Lung microvascular endothelial cell (primary cell): ENCODE measurements at places on chromosomes 6 and 20. TPM values are rescaled to one million over a fixed set of nuclear protein-coding genes. Genes with fewer than 3 reads are reported as not detected.

- no peak for DNase-seq
Measured at GRCh38 chr20:21714297-21715192, 9.1 kb downstream of the PAX1 start.

The SMIM13 gene
- 9.6 and 12.7 TPM in 2 replicates for total RNA-seq

The PXDC1 gene
- 45.1 and 103 TPM in 2 replicates for total RNA-seq

- peak; percentile 13 for DNase-seq
Measured at GRCh38 chr20:2210646-2211552, 84.9 kb upstream of the TGM3 start.

- DNase-seq: no peak
Measured at GRCh38 chr20:20887593-20888265, 175.3 kb upstream of the RALGAPA2 start.

DNA sequence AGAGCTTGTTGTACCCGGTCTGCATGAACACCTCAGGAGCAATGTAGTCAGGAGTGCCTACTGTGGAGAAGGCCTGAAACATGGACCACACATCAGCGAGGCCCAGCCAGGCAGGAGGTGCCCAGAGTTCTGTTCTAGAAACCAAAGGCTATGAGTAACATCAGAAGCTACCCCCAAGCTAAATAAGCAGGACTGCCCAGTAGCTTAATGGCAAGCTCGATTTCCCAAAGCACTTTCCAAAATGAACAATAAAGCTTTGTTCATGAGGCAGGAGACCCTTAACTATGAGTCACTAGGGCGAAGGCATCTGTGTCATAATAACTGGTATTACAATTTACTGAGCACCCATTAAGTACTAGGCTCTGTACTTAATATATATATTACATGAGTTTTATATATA, 47.4 kb downstream of the STK38 start:
- DNase-seq: no peak

GRCh38 chr20:48210111-48211027, 425.1 kb upstream of the SULF2 start:
- DNase-seq: no peak

GRCh38 chr6:113381959-113382358, 475.2 kb upstream of the MARCKS start:
- peak; percentile 88 for DNase-seq

DNA sequence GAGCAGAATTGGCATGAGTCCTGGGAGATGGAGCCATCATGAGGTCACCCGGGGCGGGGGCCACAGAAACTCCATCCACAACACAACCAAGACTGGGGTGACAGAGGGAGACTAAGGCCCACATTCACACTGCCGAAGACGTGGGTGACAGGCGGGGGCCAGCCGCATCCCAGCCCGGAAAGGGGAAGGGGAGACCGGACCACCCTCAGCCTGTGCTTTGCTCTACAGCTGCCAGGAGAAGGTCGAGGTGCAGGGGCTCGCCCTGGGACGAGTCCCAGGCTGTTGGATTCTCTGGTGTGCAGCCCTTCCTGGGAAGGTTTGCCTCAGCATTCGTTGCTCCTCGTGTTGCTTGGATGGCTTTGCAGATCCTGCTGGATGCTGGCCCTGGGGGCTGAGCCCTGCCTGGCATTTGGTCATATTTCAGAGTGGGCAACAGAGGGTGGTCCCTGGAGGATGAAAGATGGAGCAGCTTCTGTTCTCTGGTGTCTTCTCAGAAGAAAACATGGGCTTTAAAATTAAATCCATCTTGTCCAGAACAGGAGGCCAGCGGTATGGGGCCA, 328.9 kb downstream of the TAF4 start:
- no peak for DNase-seq

DNA sequence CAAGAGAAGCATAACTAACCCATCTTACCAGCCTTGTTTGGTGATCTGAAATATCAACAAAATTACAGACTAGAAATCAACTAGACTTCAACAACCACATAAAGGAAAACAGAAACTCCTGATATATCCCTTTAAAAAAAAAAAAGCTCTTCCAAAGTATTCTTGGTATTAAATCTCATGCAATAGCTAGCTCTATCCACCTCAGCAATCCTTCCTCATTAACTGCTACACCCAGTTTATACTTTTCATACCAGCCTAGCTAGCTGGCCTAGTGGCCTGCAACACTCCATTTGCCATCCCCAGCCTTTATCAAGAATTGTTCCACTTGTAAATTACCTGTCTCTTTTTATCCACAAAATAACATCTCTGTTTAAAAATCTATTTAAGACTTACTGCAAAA, 69.0 kb downstream of the BACH2 start:
- DNase-seq: no peak

DNA sequence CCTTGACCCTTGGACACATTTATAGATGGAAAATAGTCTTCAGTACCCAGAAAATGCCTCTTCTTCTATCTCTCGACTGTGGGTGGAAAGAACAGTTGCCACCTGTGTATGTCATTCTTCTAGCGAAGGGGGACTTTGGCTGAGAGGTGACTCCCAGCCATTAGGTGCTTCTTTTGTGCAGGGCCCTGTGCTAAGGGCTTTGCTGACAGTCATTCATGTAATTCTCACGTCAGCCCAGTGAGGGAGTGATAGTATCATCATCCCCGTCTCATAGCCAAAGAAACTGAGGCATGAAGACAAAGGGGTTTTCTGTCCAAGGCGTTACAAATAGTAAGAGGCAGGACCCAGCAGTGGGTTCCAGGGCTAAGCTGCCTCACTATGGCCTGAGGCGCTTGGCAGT, 160.8 kb downstream of the SCML4 start:
- DNase-seq: no peak

DNA sequence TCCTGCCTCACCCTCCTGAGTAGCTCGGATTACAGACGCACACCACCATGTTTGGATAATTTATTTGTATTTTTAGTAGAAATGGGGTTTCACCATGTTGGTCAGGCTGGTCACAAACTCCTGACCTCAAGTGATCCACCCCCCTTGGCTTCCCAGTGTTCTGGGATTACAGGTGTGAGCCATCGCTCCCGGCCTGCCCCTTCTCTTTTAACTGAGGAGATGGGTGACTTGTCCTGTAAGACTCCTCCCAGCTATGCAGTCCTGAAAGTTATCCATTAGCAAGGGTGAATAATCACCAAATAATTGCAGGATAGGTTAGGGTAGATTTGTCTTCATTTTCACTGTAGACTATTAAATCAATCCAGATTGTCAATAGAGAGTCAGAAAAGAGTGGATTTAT, 40.5 kb upstream of the JARID2 start:
- no peak for DNase-seq

The FKBP1A gene
- 263 and 278 TPM in 2 replicates for total RNA-seq

GRCh38 chr6:158815379-158815724, 3.8 kb downstream of the EZR start:
- no peak for DNase-seq

DNA sequence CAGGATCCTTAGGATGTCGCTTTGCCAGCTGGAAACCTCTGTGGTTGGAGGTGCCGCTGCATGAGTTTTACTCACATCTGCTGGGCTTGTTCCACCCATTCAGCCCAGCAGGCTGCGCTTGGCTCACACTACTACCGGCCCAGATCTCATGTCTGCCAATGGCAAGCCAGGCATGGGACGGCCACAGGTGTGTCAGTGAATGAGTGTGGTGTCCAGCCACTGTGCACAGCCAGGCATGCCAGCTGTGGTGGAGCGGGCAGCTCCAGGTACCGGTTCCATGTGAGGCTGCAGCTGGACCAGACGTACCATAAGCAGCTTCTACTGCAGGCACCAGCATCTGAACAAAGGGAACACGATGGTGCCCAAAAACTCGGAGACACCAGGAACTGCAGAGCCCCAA, 33.1 kb upstream of the ASF1A start:
- DNase-seq: no peak

DNA sequence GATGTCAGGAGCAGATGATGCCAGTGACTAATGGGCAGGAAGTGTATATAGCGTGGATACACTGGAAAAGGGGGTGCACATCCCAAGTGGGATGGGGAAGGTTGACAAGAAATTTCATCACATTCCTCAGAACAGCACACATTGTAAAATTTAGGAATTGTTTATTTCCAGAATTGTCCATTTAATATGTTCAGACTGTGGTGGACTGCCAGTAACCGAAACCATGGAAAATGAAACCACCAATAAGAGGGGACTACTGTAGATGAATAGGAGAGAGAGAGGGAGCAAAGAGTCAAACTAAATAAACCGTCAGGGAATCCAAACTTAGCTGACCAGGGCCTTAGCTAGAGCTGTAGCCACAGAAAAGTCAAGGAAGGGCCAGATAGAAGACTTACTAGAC, 164.4 kb upstream of the PRDM1 start:
- DNase-seq: no peak

The LY6G6C gene
- not detected in 2 replicates for total RNA-seq

DNA sequence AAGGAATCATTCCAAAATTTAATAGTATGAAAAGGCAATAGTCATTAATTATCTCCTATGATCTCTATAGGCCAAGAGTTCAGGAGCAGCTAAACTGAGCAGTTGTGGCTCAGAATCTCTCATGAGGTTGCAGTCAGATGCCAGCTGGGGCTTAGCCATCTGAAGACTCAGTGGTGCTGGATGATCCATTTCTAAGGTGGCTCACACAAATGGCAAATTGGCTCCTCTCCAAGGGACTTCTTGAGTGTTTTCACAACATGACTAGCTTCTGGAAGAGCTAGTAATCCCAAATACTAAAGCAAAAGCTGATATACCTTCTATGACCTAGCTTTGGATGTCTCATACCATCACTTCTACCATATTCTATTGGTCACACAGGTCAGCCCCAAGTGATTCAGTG, 104.2 kb downstream of the HAO1 start:
- DNase-seq: no peak

DNA sequence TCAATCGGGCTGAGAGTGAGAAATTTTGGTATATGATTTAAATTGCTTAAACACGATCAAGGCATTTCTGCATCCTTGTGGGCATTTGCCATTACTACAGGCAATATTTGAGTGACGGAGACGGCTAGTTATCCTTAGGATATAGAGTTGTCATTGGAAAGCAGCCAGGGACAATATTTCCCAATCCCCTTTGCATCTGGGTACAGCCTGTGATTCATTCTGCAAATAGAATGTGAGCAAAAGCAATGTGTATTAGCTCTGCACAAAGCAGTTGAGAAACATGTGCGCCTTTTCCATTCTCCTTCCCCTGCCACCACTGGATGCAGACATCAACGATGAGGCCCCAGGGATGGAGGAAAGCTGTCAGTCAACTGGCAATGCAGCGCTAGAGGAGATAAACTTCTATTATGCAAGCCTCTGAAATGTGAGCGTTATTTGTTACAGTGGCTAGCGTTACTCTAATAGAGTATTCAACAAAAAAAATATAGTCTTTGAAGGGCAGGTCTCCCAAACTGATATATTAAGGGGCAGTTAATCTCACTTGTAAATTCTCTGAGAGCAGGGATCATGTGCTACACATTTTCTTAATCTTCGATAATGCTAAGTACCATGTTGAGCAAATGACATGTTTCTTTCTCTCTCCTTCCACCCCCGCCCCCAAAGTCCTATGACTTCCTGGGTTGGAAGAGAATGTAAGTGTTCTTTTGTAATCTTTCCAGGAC, 37.1 kb upstream of the NCOA3 start:
- peak; percentile 92 for DNase-seq

DNA sequence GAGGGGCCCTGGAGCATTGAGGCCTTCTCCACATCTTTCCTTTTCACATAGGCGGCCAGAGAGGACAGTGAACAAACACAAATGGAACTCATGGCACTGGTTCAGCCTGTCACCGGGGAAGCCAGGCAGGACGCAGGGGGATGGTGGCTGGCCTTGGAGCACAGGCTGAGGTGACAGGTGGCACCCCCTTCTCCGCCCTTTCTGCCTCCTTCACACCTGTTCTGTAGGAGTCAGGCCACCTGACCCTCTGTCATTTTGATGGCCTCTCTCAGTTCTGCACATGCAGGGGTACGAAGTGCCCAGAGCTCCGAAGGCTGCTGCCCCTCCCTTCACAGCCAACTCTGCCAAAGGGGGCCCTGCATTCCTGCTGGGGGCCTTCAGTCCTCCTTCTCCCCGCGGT, 60.8 kb downstream of the CD40 start:
- DNase-seq: no peak

DNA sequence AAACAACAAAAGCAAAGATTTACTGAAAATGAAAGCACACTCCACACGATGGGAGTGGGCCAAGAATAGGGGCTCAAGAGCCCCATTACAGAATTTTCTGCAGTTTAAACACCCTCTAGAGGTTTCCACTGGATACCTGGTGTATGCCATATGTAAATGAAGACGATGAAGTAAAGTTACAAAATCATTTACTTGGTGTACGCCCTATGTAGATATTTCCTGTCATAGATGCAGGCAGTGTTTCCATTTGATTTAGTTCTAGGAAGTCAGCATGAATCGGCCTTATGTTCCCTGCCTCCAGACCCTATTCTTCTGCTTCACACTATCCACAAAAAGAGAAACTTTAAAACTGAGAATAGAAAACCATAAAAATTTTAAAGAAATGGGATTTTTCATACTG, 404.4 kb upstream of the GJE1 start:
- peak; percentile 20 for DNase-seq

DNA sequence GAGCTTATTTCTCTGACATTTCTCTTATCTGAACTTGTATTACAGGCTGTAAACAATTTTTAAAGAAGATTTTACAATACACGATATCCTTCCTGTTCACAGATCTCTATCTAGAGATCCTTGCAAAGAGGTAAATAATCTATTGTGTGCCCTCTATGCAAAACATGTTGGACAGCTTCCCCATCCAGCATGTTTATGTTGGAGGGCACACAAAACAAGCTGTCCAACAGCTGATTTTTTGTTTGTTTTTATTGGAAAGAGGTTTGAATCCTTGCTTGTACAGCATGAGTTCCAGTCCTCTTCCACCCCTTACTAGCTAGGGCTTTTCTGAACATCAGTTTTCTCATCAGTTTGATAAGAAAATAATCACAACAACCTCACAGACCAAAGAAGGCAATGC, 62.3 kb upstream of the SYNDIG1 start:
- no peak for DNase-seq

GRCh38 chr6:36277946-36278470, 8.1 kb downstream of the PNPLA1 start:
- no peak for DNase-seq

The BPIFB4 gene
- not detected in 2 replicates for total RNA-seq

The AVP gene
- not detected in 2 replicates for total RNA-seq

- no peak for DNase-seq
Measured at GRCh38 chr6:105781248-105781647, 304.9 kb upstream of the PRDM1 start.

The LGSN gene
- not detected in 2 replicates for total RNA-seq

DNA sequence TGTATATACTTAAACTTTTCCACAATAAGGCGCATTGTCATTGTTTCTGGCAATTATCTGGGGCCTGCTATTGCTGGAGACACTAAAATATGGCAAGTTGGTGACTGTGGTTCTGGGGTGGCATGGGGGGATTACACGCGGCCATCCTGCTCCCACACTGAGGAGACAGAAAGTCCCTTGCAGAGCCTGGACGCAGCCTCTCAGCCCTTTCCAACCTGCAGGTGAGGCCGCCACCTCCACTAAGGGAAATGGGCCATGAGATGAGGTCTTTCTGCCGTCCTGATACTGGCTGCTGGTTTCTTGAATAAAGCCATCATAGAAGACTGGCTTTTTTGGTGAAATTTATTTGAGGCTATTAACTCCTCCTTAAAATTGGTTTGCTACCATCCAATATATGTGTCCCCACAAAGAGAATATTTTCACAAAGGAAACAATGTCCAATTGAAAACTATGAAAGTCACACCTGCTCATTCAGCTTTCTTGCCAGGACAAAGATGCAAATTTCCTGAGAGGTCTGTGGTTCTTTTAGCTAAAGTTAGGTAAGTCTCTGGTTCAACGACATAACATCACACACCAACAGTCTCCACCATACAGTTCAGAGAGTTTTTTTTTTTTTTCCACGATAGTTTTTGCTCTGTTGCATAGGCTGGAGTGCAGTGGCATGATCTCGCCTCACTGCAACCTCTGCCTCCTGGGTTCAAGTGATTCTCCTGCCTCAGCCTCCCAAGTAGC, 13.0 kb downstream of the TXNDC5 start:
- DNase-seq: no peak
